Endodermal cell (in vitro differentiated cells): ENCODE measurements at places on chromosomes 2 and 18. TPM values are rescaled to one million over a fixed set of nuclear protein-coding genes. Genes with fewer than 3 reads are reported as not detected.

DNA sequence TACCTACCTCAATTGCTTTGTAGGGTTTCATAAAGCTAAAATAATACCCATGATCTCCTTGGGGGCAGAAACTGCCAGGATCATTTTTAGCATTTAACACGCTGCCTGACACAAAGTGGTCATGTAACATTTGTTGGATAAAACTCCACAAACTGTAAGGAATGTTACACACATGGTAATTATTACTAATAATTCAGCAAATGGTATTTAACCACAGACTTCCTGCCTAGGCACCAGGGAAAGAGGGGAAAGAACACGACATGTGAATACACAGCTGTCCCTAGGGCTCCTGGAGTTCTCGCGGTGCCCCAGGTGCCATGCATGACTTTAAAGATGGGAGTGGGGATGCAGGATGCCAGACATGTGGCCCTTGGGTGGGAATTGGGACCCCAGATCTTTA, 43.5 kb downstream of the ASAP2 start:
- no peak overlapping the region for H3K4me3 ChIP-seq
- no peak for DNase-seq
- no peaks in the 10 kb centered on the region for H3K27me3 ChIP-seq
- H3K27ac ChIP-seq = no peak overlapping the region

GRCh38 chr2:33559328-33559727, 39.8 kb downstream of the FAM98A start:
- H3K27ac ChIP-seq = no peak overlapping the region
- DNase-seq = no peak
- H3K4me3 ChIP-seq = no peak overlapping the region
- no peaks in the 10 kb centered on the region for H3K27me3 ChIP-seq
- H3K4me1 ChIP-seq = peaks cover 4% of the 10 kb centered on the region
- H3K36me3 ChIP-seq = no peaks in the 10 kb centered on the region

- no peak for DNase-seq
- no peak overlapping the region for H3K4me3 ChIP-seq
- H3K36me3 ChIP-seq = no peaks in the 10 kb centered on the region
- no peak overlapping the region for H3K27ac ChIP-seq
Measured at GRCh38 chr2:113255140-113256070, 23.3 kb downstream of the PAX8 start.

DNA sequence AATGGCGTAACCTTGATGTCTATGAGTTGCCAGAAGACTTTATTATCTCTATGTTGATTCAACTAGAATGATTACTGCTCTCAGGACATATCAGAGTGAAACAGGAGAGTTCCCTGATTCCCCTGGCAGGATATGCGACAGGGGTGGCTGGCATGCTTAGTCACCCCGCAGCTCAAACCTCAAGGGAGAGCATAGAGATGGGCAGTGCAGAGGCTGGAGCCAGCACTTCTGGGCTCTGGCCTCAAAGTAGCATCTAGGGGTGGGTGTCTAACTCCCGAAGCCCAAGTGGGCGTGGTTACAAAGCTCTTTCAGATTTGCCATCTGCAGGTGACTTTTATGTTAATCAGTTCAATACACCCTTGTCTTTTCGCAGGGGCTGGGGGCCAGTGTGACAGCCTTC, 391.6 kb downstream of the ADCYAP1 start:
- H3K4me3 ChIP-seq = no peak overlapping the region
- no peaks in the 10 kb centered on the region for H3K36me3 ChIP-seq
- peak; percentile 43 for DNase-seq
- no peak overlapping the region for H3K27ac ChIP-seq

GRCh38 chr2:58645017-58645416, 403.9 kb upstream of the FANCL start:
- no peaks in the 10 kb centered on the region for H3K4me1 ChIP-seq
- H3K27me3 ChIP-seq = no peaks in the 10 kb centered on the region
- no peak for DNase-seq

DNA sequence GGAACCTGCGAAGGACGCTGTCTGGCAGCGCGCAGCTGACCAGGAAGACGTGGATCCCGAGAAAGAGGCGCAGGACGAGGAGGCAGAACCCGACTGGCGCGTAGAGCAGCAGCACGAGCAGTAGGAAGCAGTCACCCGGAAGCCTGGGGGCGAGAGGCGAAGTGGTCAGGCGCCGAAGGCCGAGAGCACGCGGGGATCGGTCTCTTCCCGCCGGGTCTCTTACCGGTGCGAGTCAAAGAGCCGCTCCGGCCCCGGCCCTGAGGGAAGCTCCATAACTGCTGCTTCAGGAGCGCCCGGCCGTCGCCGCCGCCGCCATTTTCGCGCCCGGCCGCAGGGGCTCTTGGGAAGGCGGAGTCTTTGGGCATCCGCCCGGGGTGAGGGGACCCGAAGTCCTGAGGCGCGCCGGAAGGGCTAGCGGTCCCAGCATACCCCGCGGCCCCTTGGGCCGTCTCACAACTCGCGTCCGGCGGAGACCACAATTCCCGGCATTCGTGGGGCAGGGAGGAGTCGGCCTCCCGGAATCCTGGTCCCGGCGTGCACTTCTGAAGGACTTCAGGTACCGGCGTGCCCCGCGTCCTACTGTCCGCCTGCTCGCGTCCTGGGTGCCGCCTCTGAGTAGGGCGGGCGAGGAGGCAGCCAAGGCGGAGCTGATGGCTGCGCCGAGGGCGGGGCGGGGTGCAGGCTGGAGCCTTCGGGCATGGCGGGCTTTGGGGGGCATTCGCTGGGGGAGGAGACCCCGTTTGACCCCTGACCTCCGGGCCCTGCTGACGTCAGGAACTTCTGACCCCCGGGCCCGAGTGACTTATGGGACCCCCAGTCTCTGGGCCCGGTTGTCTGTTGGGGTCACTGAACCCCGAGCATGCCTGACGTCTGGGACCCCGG, at the start of the genes AUP1 and HTRA2:
TSS of gene AUP1 (minus strand) at position 350 of the 882 bp plus-strand sequence. CDS start at position 273, 77 bp downstream.
TSS of gene HTRA2 (plus strand) at position 577 of the 882 bp plus-strand sequence. CDS start at position 651, 74 bp downstream.
- peak within 1 kb of the TSS; percentile 45 for H3K27ac ChIP-seq
- H3K27me3 ChIP-seq = no peaks in the 10 kb centered on the region
- peak within 1 kb of the TSS; percentile 99 for H3K4me3 ChIP-seq
- H3K36me3 ChIP-seq = peaks cover 35% of the 10 kb centered on the region
- DNase-seq = peak; percentile 100

DNA sequence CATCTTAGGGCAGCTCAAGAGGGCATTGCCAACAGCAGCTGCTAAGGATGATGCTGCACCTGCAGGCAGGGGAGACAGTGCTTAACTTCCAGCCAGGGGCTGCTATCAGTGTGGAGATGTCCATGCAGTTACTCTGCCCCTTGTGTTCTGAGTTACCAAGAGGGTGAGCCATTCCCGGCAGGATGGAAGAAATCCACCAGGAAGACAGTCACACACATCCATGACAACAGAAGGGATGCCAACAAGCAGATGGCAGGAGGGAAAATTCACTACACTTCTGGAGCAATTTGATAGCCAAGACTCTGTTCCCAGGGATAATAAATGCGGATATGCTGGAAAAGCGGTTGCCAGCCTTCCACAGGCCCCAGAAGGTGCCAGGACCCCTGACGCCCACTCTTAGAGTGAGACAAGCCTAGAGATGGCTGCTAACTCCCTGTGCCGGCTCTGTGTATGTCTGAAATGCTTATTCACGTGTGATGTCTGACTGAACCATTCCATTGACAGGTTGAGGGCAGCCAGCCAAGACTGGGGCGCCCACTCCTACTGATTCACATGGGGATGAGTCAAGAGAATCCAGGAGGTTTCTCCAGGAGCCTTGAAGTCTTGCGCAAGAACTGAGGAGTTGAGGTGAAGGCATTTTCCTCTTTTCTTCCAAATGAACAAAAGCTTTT, 24.5 kb downstream of the LOXHD1 start:
- no peaks in the 10 kb centered on the region for H3K27me3 ChIP-seq
- H3K36me3 ChIP-seq = no peaks in the 10 kb centered on the region
- no peaks in the 10 kb centered on the region for H3K4me1 ChIP-seq
- no peak overlapping the region for H3K4me3 ChIP-seq
- no peak overlapping the region for H3K27ac ChIP-seq
- no peak for DNase-seq

DNA sequence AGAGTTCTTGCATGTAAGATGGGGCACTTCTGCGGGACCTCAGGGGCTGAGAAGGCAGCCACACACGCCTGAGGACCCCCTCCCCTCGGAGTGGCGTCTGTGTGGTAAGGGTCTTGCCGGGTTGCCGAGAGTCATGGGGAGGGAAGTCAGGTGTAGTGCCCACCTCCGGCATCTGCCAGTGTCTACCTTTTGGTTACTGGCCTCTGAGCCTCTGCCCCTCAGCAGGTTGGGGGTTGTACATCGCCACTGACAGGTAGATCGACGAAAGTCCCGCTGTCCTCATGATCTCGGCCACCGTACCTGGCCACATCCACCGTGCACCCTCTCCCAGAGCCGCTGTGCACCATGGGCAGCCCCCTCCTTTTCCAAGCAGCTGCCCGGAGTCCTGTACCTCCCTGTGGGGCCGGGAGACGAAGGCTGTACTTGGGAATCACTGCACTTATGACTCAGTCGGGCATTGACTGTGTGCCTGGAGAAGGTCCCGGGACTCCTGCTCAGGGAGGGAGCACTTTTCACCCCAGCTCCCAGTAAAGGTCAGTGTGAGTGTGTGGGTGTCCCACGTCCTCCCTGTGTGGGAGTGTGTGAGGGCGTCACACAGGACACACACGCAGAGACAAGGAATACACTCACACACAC, 332.4 kb upstream of the MYT1L start:
- DNase-seq = no peak
- no peak overlapping the region for H3K27ac ChIP-seq
- no peaks in the 10 kb centered on the region for H3K4me1 ChIP-seq
- no peaks in the 10 kb centered on the region for H3K27me3 ChIP-seq
- H3K4me3 ChIP-seq = no peak overlapping the region

The LOXHD1 gene
- 1.1 and 2.1 TPM in 2 replicates for total RNA-seq

The RABL2A gene
- 22.0 and 29.0 TPM in 2 replicates for total RNA-seq

The DYNAP gene
- not detected in 3 replicates for total RNA-seq

The FHL2 gene
- total RNA-seq = 10.5 to 12.1 TPM (median 11.4 TPM) in 3 replicates
